ENCODE measurements at places on chromosomes 1 and 21.
A peak's percentile ranks its signal among the peaks of the same experiment; 100 is the strongest.

- no peak for DNase-seq
Observed at GRCh38 chr1:40384887-40385286, 11.4 kb downstream of the SMAP2 start.

- no peak for DNase-seq
Observed at GRCh38 chr1:207084701-207085180, 3.9 kb upstream of the C4BPB start.

DNA sequence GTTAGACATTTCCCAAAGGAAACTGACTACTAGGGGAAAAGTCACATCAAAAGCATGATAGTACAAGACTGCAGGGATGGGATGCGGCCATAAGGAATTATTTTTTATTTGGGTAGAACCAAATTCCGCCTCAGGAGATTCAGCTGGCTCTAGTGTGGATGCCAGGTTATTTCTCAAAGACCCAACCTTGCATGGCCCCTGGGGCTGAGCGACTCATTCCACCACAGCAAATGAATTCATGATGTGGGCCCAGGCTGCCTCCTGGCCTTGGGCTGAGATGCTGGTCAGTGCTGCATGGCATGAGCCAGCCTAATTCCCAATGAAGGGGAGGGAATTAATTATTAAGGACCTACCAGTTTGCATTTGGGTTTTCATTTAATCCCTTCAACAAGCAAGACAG lies 11.8 kb downstream of the TMEM35B start:
- DNase-seq: no peak

DNA sequence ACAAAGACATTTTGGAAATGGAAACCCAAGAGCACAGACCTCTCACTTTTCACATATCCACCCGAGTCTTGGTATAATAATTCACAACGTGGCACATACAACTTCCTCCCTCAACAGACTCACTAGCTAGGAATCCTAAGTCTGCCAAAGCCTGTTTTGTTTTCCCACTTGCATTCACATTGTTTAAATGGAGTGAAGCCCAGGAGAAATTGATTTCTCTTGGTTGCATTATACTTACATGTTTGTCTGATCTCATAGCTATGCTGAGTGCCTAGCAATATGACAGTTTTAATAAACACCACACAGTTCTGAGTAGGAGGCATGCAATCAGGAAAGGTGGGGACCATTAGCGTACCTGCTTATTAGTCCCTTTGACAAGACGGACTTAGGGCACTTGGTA lies 348.6 kb upstream of the ADGRL4 start:
- no peak for DNase-seq

GRCh38 chr1:66787641-66788040 lies 13.4 kb downstream of the INSL5 start:
- DNase-seq: no peak

GRCh38 chr1:160901768-160902167 lies 16.8 kb upstream of the ITLN1 start:
- DNase-seq: no peak

DNA sequence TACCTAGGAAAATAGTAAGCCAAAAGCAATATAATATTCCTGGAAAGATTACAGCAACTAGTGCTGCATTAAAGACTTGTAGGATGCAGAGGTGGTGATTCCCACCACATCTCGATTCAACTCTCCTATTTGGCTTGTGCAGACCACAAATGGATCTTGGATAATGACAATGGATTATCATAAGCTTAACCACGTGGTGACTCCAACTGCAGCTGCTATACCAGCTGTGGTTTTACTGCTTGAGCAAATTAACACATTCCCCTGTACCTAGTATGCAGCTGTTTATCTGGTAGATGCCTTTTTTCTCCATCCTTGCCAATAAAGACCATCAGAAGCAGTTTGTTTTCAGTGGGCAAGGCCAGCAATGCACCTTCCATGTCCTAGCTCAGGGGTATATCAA lies 542.7 kb upstream of the ADGRL4 start:
- no peak for DNase-seq

- DNase-seq: peak; percentile 68
Observed at GRCh38 chr1:150981177-150981804, 801 bp upstream of the ANXA9 start.

DNA sequence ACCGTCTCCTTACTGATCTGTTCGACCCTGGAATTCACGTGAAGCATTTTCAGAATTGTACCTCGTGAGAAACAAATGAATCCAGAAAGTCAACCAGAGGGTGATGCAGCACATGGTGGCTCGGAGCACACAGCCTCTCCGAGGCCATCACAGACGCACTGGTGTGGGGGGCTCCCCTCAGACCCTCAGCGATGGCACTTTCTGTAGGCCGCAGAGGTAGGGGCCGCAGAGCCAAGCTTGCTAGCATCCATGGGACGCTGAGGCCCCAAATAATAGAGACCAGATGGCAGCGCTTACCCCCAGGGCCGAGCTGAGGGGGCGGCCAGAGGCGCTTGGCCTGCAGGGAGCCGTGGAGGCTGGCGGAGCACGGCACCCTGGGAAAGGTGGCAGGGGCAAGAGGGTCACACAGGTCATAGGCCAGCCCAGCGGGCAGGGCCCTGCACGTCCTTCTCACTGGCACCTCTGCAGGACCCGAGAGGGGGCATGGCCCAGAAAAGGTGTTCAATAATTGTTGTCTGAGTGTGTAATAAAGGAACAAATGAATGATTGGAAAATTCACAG lies 28.1 kb upstream of the COL6A2 start:
- no peak for DNase-seq

Measured in NCI-H526 treated with DMSO at 0.1 percent for 48 hours (cell line).